ENCODE measurements at places on chromosomes 1 and 21. TPM values are rescaled to one million over a fixed set of nuclear protein-coding genes. Genes with fewer than 3 reads are reported as not detected.

GRCh38 chr1:53298045-53298637 lies 29.7 kb downstream of the LRP8 start:
- DNase-seq = no peak

DNA sequence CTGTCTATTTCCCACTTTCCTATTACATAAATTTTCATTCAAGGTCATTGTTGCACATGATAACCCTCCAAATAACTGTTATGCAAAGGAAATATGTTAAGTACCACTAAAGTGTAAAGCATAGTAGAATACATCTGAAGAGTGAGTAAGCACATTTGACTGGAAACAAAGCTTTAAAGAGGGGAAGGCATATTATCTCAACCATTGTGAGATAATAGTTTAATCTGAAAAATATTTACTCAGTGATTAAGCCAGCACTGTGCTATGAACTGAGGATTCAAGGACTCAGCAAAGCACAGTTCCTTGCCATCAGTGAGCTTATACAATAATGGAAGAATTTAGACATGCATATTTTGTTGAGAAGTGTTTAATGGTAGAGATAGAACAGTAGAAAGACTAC lies 127.4 kb downstream of the HMCN1 start:
- no peak for DNase-seq

- DNase-seq = no peak
Measured at GRCh38 chr21:35861661-35862060, 198.7 kb downstream of the SETD4 start.

OPTC gene
- total RNA-seq = not detected

- DNase-seq = no peak
Measured at GRCh38 chr1:92481971-92482664, 4.6 kb downstream of the GFI1 start.

IRF6 gene
- total RNA-seq = 1.8 TPM
